ENCODE measurements at places on chromosomes 7 and 10.
A peak's percentile ranks its signal among the peaks of the same experiment; 100 is the strongest.

DNA sequence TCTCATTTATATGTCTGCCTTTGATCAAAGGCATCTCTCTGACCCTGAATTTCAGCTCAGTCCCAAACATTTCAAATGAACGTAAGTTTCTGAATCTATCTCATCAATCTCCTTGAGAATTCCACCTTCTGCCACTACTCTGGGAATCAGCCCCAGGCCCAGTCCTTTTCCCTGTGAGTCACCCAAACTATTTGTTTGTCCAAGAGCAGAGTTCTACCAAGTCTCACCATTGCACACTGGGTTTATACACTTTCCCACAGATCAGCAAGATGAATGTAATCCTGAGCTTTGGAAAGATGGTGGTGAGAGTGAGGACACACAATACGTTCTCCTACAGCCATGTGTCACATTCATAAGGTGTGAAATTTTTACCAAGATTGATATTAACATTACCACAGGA lies 251.3 kb upstream of the VWC2 start:
- DNase-seq = no peak

DNA sequence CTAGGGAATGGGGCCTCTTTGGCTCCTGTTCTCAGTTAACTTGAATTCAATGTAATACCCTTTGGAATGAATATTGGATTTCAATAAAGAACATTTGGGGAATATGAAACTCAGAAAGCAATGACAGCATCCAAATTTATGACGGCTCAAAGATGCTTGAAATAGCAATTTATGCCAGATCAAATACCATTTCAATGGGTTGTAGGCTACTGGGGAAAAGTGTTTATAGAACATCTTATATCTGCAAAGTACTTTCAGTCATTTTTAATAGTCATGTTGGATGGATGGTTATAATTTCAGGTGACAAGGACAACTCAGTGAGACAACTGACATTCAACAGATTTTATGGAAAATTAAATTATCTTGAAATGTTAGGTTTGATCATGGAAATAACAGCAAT lies 772.7 kb downstream of the PHTF2 start:
- no peak for DNase-seq

DNA sequence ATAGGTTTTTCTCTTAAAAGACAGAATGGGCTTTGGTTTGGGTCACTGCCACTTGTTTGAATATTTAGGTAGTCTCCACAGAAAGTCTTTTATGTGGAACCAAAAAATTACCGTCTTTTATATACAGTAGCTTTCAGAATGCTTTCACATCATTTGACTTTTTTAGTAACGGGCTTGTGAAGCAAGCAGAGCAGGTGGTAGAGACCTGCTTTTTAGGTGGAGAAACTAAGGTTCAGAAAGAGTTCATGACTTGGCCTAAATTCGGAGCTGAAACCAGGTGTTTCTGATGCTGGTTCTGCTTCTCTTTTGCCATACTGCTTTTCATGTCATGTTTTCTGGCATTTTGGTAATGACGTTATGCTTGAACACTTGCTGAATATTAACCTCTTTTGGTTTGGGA lies 36.3 kb downstream of the GARS1 start:
- no peak for DNase-seq

GRCh38 chr10:74177140-74177677 lies 26.2 kb downstream of the ADK start:
- peak; percentile 41 for DNase-seq

GRCh38 chr7:30422922-30423321 lies 55.7 kb downstream of the NOD1 start:
- peak; percentile 12 for DNase-seq

DNA sequence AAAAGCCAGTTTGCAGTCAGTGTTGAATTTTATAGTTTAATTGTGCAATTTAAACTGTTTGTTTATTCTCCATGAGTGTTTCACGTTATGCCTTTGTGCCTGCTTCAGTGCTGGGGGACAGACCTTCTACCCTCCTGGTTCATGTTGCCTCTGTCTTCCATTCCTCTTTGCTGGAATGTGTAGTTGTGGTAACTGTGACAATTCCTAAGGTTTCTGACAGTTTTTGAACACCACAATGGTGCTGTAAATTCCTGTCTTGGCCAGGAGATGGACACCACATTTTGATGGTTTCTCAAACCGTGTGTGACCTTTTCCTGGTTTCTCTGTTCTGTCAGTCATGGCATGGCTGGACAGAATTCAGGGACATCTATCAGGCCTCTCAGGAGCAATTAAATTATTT lies 201.7 kb downstream of the BICC1 start:
- no peak for DNase-seq

DNA sequence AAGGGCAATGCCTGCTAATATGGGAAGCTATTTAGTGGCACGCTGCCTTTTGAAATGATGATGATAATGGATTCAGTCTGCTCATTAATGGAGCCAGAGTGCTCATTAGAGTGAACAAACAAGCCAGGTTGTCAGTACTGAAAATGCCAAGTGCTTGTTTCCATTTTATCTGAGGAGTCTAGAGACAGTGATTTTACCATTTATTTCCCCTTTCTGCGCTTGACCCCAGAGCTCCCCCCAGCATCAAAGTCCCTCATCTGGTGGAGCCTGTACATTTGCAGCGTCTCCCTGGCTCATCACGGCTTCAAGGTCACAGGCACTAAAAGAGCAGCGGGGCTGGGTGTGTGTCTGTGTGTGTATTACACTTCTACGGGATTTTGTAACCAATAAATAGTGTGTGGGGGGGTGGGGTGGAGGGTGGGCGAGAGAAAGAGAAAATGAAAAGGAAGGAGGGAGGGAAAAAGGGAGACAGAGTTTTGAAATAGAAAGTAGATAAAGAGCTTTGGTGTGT lies 553.8 kb downstream of the TFEC start:
- DNase-seq = no peak

DNA sequence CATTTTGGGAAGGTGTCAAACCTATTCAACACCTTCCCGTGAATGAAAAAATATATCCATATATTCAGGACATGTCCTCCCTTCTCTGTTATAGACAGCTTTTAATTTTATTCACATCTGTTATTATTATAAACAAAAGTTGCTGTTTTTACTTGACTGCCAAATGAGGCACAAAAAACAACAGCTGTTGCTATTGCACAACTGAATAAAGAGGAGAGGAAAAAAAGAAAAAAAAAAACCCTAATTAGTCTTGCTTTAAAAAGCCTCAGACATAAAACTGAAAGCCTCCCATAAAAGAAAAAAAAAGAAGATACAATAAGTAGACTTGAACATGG lies 153.4 kb downstream of the BMPER start:
- no peak for DNase-seq

DNA sequence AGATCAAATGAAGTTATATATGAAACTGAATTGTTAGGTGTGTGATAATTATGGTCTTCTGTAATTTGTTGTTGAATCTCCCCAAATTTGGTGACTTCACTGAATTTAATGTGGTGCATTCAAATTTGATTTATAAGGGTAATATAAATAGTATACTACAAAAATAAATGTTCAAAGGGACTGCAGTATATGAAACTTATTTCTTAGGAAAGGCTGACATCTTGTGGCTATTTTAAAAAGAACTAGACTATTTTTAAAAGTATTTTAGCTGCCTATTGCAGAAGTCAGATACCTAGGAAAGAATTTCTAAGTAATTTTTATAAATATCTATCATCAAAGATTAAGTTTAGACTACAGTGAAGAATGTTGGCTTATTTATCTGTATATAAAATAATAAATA lies 36.6 kb downstream of the ATRNL1 start:
- peak; percentile 37 for DNase-seq

- peak; percentile 82 for DNase-seq
Observed at GRCh38 chr10:84076047-84076388, 63.3 kb upstream of the GHITM start.

DNA sequence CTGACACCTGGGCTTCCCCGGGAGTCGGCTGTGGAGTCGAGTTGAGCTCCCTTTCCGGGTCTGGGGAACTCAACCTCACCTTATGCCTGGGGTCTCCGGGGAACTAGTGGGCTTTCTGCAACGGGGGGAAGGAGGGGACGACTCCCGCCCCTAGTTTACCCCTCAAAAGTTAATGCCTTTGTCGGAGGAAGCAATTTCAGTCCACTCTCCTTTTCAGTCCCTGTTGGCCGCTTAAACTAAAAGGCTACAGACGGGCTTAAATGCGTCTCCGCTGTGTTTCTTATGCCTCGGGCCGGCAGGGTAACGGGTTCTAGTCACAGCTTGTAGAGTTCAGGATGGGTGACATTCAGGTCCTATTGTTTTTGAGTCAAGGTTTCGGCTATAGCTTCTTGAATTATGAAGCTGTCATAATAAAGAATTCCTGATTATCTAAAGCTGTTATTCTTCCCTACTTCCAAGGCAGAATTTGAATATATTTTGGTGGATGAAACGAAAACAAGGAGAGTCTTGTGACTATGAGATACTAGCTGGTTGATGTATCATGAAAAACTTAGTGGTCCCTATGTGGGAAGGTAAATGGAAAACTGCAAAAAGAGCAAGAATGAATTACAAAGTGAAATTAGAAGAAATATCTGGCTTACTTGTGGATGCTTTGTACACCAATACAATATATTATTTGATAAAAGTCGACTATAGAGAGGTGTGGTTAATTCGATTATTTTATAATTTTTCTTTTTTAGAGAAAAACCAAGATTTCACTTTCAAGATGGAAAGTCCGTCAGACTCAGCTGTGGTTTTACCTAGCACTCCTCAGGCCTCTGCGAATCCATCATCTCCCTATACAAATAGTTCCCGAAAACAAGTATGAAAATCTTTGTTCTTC lies 495 bp downstream of the SFR1 start:
- DNase-seq = no peak

- peak; percentile 93 for DNase-seq
Observed at GRCh38 chr7:6453734-6454133, 6.0 kb upstream of the DAGLB start.

GRCh38 chr10:123045961-123046731 lies 37.3 kb downstream of the ACADSB start:
- DNase-seq = no peak

DNA sequence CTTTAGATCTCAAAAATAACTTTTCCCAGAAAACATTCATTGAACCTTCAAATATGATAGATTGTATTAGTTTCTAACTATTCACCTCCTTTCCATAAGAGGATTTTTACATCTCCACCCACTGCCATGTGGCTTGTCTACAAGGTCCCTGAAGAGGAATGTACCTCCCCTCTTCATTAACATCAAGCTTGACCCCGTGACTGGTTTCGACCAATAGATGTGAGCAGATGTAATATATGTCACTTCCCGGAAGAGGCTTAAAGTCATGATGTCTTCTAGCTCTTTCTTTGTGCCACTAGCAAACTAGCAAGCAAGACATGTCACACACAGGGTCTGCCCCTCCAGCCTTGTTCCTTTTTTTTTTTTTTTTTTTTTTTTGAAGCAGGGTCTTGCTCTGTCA lies 6.9 kb downstream of the BAZ1B start:
- DNase-seq = no peak

GRCh38 chr10:1215862-1216573 lies 159.8 kb downstream of the WDR37 start:
- DNase-seq = no peak

DNA sequence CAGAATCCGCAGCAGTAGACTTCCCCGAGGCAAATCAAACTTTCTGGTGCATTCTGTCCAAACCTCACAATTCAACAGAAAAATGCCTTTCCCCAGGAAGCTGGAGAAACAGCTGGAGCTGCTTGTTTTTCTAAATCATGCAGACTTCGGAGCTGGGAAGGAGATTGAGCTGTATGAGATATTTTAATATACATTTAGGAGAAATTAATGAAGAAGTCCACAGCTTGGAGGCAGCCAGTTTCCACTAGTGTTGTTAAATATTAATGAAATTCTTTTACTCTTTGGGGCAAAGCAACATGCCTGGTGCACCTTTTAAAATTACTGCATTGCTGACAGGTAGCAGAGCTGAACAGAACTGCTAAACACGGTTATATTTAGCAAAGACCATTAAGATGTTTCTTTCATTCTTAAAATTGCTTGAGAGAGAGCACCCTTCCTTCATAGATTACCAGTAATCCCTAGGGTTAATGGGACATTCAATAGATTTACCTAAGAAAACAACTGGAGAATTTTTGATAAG lies 566.4 kb downstream of the SORCS3 start:
- no peak for DNase-seq

- DNase-seq = peak; percentile 69
Observed at GRCh38 chr10:35040760-35041501, 49.2 kb downstream of the CUL2 start.

GRCh38 chr7:48296966-48297365 lies 125.7 kb downstream of the ABCA13 start:
- DNase-seq = no peak

DNA sequence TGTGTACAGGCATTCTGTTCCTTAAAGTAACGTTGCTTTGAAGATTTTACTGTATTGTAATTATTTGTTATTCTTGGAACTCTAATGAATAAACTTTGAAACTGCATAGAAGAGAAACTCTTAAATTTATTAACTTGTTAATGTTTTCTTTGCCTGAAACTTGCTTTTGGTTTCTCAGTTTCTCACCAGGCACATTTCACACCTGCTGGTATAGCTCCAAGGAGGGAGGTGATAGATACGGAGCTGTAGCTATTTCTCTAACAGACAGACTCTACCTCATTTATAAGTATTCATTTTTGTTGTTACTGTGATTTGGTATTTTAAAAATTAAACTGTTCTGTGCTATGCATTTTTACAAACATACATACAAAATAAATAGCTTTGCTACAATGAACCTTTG lies 32.7 kb downstream of the R3HCC1L start:
- no peak for DNase-seq

GRCh38 chr10:87538092-87539015 lies 33.7 kb downstream of the MINPP1 start:
- DNase-seq = peak; percentile 27

DNA sequence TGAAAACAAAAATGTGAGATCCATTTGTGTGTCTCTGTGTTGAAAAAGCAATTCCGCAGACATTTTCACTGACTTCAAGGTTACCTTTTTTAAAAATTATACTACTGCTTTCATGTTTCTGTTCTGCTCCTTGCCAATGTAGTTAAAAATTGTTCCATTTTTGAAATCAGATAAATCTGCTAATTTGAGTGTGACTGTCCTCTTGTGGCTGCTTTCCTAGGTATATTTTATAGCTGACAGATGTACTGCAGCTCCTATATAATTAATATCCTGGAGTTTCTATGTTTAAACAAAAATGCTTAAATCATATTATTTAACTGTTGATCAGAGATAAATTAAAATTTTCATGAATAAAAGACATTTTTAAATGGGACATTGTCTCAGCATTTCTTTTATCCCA lies 177.6 kb upstream of the LRRTM3 start:
- no peak for DNase-seq
